A549 (cell line): ENCODE measurements at places on chromosomes 7 and 10.

- DNase-seq, result no peak
Observed at GRCh38 chr10:69828144-69828870, 26.6 kb downstream of the COL13A1 start.

GRCh38 chr10:47139121-47139520 is 160.9 kb upstream of the GDF10 start:
- DNase-seq, result no peak

DNA sequence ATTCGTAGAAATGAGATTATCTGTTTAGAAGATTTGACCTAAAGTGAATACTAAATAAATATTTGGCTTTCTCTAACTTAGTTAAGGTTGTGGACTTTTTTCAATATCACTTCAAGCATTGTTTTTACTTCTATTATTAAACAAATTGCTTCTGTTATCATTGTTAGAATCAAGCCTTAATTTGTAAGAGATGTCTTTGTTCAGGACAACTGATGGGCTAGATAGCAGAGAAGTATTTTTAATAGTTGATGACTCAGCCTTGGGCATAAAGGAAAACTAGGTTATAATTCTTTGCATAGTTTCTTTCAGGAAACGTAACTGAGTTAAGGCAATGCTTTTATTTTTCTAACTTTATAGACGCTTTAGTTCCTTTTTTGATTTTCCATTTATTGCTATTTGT is 128.8 kb upstream of the SMIM30 start:
- no peak for DNase-seq

DNA sequence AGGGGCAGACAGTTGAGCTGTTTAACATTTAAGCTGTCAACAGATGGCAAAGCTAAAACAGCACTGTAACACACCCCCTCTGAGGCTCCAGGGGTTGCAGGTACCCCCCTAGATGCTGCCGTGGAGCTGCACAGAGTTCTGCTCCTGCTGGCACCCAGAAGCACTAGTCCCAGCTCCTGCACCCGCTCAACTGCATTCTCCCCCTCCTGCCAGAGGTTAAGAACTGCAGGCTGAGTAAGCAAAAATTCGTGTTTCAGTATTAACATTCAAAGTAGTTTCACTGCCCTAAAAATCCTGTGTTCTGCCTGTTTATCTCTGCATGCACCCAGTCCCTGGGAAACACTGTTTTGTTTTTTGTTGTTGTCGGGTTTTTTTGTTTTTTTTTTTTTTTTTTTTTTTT is 790.8 kb upstream of the KCND2 start:
- DNase-seq, result peak; percentile 7

DNA sequence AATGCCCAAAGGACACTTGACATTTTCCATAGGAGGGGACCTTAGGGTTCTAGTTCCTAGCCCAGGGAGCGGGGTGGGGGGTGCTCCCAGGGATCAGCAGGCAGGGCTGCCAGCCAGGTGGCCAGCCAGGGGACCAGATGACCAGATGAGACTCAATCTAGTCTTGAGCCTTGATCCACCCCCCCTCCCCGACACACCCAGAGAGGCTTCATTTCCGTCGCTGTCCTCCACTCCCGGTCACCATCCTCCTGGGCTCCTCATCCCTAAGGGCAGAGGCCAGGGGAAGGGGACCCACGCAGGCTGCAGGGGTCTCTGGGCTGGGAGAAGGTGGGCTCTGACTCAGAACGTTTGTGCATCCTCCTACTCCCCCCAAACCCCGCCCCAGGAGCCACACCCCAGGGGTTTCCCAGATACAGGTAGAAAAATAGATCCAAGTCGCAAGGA is 1.0 kb downstream of the STX1A start:
- no peak for DNase-seq

DNA sequence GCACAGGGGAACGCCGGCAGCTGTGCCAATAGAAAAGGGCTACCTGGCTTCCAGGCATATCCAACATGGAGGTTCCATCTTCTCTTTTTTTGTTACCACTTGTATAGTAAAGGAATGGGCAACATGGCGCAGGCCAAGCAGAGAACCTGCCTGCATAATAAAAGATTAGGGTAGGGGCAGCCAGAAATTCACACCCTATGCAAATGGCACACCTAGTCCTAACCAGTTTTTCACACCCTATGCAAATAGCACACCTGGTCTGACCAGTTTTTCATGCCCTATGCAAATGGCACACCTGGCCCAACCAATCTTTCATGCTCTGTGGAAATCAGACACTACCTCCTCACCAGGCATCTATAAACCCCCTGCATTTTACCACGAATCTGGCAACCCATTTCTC is 369.5 kb downstream of the IPMK start:
- no peak for DNase-seq

DNA sequence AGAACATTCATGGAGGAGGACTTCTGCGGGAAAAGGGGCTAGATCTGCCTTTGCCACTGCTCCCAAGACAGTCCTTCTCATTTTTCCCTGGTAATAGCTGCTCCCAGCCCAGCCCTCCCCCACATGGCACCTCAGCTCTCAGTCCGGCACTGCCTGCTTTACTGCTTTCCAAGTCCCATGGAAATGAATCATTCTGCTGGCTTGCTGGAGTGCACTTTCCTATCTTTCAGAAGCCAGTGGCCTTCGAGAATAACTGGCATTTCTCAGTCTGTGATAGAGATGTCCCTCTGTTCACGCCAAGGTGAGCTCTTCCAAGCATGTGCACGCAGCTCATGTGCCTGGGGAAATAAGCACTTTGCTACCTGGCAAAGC is 61.4 kb downstream of the SYPL1 start:
- DNase-seq, result no peak

- DNase-seq, result peak; percentile 16
Observed at GRCh38 chr7:106313456-106313901, 28.7 kb upstream of the NAMPT start.

- DNase-seq, result peak; percentile 66
Observed at GRCh38 chr10:88114368-88114767, 250.9 kb downstream of the PTEN start.

DNA sequence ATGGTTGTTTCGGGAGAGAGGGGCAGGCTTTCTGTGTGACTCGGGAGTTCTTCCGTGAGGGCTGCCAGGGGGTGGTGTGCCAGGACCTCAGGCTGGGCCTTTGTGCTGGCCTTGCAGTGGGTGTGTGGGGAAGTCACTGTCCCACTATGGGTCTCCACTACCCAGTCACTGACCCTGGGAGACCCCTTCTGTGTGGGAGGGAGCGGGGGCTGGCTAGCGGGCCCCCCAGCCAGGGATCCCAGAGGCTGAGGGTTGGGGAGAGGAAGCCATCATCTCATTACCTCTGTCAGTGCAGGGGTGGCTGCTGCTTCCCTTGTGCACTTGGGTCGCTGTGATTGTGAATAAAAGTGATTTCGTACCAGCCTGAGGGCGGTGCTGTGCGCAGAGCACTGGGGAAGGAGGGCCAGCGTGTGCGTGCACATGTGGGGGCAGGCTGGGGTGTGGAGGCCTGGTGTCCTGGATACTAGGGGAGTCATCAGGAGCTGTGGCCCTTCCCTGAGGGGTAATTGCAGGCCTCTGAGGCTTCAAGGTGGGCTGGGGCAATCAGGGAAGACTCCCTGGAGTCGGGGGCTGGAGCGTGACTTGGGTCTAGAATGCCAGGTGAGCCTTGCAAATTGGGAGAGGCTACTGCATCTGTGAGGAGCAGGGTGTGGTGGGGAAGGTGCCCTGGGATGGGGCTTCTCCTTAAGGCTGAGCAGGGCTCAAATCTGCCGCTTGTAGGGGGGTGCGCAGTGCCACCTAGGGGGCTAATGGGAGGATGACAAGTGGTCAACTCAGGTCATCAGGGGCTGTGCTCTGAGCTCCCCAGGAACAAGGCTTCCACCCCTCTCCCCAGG is 98.9 kb downstream of the NEURL1 start:
- DNase-seq, result peak; percentile 56

DNA sequence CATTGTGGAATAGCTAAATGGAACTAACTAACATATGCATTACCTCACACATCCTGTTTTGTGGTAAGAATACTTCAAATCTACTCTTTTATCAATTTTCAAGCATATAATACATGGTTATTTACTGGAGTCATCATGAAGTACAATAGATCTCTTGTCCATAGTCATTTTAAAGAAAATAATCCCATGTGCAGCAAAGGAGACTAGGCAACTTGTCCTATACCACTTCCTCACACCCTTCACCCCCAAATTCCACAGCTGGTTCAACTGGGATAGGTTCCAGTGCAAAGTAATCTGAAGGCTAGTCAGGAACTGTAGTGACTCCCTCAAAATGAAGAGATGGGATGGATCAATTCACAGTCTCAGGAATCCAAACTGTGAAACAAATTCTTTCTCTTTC is 176.1 kb downstream of the SGMS1 start:
- no peak for DNase-seq

DNA sequence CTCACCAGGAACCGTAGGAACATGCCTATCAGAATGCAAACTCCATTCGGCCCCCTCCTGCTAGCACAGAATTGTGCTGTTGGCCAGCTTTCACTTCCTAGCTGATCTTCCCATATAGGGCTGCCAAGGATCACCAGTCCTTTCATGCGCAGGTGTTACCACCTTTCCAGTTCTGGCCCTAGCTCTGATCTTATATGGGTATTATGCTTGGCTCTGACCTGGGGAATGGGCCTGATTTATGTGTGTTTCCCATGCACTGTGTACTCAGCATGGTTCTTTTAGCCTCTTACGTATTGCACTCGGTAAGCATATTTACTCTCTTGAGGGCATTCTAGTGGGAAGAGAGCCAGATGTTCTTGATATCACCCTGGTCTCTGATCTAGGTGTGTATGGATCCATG is 11.1 kb downstream of the SLC35G1 start:
- no peak for DNase-seq

GRCh38 chr10:26831936-26832335 is 28.8 kb downstream of the ABI1 start:
- DNase-seq, result no peak

- DNase-seq, result no peak
Observed at GRCh38 chr10:84683550-84683949, 355.2 kb downstream of the CCSER2 start.

- no peak for DNase-seq
Observed at GRCh38 chr7:143085109-143085508, 33.0 kb downstream of the OR6V1 start.

DNA sequence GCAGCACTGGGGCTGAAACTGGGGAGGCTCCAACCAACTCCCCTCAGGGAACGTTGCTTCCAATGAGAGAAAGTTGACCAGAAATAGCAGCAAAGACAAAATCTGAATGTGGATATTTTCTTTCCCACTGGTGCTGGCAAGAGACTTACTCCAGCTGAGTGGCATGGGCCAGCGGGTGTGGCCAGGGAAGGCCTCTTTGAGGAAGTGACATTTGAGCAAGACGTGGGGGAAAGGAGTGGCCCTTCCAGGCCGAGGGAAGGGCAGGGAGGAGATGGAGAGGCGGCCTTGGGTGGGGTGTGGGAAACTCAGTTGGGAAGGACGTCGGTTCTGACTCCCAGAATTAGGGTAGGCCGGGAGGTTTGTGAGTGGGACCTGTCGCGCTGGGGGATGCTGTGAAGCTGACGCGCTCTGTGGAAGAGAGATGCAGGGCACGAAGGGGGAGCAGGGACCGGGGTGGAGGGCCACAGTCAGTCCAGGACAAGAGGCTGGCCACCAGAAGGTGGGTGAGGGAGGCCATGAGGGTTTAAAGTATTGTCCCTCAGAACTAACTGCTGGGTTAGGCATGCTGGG is 96.7 kb upstream of the IKZF1 start:
- no peak for DNase-seq

DNA sequence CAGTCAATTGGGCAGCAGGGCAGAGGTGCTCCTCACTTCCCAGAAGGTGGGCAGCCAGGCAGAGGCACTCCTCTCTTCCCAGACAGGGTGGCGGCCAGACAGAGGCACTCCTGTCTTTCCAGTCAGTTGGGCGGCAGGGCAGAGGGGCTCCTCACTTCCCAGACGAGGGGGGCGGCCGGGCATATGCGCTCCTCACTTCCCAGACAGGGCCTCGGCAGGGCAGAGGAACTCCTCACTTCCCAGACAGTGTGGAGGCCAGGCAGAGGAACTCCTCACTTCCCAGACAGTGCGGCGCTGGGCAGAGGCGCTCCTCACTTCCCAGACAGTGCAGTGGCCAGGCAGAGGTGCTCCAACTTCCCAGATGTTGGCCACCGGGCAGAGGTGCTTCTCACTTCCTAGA is 33.4 kb upstream of the SEC61G start:
- no peak for DNase-seq

DNA sequence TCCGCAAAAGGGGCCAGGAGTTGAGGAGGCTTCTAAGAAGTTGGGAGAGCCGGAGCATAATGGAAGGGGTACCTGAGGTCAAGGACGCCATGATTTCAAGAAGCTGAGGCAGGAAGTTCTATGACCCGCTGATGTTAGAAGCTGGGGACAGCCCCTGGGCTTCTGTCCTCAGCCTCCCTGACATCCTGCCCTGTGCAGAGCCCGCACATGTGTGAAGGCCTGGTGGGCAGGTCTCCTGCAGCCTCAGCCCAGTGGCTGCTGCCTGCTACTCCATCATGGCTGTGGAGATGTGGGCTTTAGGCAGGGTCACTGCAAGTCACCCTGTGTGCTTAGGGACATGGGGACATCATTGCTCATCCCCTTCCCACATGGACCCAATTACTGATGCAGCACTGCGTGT is 53.8 kb upstream of the PCBD1 start:
- DNase-seq, result no peak

- no peak for DNase-seq
Observed at GRCh38 chr10:77478247-77478961, 159.2 kb downstream of the KCNMA1 start.

DNA sequence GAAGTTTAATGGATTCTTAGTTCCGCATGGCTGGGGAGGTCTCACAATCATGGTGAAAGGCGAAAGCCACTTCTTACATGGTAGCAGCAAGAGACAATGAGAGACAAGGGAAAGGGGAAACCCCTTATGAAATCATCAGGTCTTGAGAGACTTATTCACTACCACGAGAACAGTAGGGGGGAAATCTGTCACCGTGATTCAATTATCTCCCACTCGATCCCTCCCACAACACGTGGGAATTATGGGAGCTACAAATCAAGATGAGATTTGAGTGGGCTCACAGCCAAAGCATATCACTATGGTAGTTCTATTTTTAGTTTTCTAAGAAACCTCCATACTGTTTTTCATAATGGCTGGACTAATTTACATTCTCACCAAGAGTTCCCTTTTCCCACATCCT is 36.7 kb downstream of the SPAM1 start:
- DNase-seq, result no peak

DNA sequence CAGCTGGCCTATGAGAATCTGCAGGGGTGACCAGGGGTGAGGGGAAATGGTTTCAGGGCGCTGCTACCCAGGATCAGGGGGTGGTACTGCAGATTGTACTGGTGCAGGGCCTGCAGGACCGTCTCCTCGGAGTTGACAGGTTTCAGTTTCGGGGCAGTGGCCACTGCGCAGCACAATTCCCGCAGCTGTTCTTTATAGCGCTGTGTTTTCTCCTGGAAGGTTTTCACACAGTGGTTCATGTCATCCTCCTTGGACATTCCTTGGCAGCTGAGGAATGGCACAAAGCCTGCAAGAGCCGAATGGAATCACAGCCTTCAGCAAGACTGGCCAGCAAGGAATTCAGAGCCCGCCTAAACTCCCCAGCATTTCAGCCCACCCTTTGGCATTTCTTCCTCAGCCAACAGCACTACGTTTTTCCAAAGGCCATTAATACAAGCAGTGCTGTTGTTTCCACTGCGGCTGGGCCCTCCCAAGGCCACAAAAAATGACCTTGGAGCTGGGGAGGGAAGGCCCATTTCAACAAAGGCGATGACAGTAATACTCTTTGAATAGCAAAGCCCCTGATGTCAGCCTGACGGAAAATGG is 44.9 kb downstream of the PNLIPRP2 start:
- DNase-seq, result no peak
